ENCODE measurements at places on chromosomes 2 and 18.
A peak's percentile ranks its signal among the peaks of the same experiment; 100 is the strongest.

DNA sequence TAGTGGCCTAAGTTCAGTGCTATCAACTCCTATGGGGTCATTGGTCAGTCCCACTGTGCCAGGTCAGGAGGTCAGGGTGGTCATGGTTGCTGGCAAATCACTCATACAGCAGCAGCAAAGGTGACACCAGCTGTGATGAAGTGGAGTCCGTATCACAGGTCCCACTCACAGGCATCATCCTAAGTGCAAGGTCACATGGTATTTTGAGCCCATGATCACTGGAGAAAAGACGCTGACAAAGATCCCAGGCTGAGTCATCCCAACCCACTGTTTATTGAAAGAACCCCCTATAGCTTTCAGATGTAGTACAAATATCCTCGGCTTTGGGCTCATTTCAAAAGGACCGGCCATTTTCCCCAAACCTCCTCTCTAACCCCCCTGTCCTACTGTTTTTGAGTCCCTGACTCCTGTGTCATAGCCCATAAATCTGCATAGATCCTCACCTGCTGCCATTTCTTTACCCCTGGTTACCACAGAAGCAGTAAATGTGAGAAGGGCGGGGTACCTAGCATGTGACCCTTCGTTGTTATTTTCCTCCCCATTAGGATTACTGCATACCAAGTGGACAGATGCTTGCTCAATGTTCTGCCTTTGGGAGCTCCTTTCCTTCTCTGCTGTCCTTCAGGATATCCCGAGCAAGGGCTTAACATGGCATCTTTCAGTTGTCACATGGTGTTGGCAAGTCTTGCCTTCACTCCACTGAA lies 107.7 kb downstream of the COL6A3 start:
- DNase-seq = peak; percentile 94

DNA sequence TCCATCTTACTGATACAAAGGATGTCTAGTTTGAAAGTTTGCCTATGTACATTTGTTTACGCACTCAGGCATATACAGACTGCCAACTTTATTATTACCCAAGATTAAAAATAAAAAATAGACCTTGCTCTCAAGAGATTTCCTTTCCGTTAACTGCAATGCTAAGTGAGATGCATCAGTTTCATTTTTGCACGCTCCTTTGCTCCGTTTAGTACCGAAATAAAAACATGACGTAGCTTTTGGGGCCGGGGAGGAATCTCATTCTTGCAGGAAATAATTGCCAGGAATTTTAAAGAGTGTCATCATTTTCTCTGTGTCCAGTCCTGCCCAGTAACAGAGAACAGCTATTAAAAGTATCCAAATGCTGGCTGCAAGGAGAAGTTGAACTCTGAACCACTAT lies 169.5 kb downstream of the SLC8A1 start:
- no peak for DNase-seq

DNA sequence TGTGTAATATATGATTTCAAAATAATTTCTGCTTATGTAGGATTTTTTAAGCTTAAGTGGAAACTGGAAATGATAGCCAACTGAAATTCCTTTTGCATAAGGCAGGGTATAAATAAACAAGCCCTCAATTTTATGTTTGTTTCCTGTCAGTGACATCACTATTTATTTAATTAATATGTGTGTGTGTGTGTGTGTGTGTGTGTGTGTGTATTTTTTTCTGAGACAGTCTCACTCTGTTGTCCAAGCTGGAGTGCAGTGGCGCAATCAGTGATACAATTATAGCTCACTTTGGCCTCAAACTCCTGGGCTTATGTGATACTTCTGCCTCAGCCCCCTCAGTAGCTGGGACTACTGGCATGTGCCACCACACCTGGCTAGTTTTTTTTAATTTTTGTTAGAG lies 29.3 kb upstream of the CYP20A1 start:
- no peak for DNase-seq

DNA sequence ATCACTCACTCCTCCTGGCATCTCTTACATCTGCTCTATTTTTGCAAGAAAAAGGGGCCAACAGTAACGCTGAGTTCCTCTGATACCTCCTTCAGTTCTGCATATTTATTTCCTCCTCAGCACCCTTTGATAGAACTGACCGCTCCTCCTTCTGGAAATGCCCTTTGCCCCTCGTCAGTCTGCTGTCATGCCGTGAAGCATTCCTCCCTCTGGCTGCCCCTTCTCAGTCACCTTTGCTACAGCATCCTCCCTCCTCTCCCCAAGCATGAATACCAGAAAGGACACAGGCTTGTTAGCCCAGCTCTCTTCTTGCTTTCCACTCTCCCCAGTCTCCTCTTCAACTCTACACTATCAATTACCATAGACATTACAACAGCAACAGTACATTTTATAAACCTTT lies 135.4 kb downstream of the NBAS start:
- no peak for DNase-seq

DNA sequence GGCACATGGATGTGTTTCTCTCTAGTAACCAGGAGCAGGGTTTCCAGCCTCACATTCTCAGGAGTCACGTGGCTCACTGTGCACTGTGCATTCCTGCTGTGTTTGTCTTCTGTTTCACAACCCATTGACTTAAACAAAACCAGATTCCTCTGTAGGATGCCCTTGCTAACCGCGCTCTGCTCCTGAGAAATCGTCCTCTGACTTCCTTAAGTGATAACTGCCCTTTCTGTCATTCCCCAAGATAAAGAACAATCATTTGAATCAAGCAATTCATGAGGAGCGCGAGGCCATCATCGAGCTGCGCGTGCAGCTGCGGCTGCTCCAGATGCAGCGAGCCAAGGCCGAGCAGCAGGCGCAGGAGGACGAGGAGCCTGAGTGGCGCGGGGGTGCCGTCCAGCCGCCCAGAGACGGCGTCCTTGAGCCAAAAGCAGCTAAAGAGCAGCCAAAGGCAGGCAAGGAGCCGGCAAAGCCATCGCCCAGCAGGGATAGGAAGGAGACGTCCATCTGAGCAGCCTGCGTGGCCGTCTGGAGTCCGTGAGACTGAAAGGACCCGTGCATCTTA lies 60.2 kb downstream of the RALBP1 start:
- DNase-seq = peak; percentile 92

All from astrocyte of the spinal cord (primary cell).